ENCODE measurements at places on chromosomes 1 and 21. TPM values are rescaled to one million over a fixed set of nuclear protein-coding genes. Genes with fewer than 3 reads are reported as not detected.

GRCh38 chr1:63739452-63739851, 34.4 kb upstream of the ROR1 start:
- DNase-seq = no peak

DNA sequence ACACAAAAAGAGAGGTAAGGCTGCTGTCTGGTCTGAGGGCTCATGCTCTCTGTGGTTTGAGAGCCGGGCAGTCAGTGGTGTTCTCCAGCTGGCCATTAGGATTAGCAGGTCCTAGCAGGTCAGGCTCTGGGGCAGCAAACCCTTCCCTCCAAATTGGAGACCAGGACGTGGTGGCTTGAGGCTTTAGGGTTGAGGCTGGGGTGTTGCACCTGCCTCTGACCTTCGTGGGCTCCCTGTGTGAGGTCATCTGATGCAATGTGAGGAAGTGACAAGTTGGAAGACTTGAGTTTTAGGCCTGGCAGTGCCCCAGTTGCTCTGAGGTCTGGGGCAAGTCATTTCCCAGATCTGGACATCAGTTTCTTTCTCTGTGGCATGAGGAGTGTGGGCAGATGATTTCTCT, 24.4 kb downstream of the SZRD1 start:
- DNase-seq = no peak

- DNase-seq = no peak
Measured at GRCh38 chr1:209587789-209588188, 4.3 kb downstream of the CAMK1G start.

DNA sequence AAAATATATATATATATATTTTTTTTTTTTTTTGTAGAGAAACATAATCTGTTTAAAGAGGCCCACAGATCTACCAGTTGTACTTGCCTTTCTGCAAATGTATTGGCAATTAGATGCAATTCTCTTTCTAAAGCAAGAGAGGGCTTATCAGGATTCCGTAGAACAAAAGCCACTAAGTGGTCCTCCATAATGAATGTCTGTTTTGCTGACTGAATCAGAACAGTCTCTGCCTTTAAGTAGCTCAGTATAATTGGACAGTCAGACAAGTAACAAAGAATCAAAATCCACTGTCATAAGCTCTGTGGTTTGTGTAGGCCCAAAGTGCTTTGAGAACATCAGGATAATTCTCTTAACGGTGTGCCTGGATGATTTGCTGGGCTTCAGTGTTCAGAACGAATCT, 17.3 kb downstream of the SARS1 start:
- DNase-seq = no peak

GRCh38 chr1:41380195-41380594, 19.0 kb downstream of the FOXO6 start:
- no peak for DNase-seq

The LCK gene
- 0.90 TPM for total RNA-seq

DNA sequence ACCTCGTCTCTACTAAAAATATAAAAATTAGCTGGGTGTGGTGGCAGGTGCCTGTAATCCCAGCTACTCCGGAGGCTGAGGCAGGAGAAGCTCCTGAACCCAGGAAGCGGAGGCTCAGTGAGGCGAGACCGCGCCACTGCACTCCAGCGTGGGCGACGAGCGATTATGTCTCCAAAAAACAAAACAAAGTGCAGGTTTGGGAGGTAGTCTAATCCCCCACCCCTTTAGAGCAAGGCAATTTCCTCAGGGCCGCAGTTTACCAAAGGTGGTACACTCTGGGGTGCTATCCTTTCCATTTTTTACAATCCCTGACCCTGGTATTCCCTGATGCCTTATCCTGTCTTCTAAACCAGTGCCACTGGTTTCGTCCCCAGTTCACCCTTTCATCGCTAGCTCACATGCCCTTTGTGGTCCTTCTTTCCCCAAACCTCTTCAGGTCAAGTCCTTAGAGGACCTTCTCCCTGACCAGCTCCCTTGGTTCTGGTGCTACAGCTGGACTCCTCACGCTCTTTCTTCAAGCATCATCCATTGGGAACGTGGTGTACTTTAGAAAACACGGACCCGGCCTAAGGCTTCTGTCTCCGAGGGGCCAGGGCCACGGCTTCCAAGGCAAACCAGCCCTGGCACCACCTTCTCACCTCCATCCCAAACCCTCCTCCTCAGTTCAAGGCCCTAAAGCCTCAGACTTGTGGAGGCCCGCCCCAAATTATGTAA, 873 bp downstream of the IFT25 start:
- no peak for DNase-seq
